ENCODE measurements at places on chromosomes 4 and X.

- no peak for DNase-seq
These were observed 355.2 kb downstream of the UNC5C start for GRCh38 chr4:95193391-95194224.

DNA sequence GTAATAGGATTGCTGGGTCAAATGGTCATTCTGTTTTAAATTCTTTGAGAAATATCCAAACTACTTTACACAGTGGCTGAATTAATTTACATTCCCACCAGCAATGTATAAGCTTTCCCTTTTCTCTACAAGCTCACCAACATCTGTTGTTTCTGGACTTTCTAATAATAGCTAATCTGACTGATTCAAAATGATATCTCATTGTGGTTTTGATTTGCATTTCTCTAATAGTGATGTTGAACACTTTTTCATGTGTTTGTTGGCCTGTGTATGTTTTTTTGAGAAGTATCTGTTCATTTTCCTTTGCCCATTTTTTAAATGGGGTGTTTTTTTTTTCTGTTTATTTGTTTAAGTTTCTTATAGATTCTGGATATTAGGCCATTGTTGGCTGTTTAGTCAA, 659.0 kb upstream of the GNPDA2 start:
- no peak for DNase-seq

GRCh38 chrX:129726307-129727111, 12.3 kb upstream of the XPNPEP2 start:
- peak; percentile 76 for DNase-seq

DNA sequence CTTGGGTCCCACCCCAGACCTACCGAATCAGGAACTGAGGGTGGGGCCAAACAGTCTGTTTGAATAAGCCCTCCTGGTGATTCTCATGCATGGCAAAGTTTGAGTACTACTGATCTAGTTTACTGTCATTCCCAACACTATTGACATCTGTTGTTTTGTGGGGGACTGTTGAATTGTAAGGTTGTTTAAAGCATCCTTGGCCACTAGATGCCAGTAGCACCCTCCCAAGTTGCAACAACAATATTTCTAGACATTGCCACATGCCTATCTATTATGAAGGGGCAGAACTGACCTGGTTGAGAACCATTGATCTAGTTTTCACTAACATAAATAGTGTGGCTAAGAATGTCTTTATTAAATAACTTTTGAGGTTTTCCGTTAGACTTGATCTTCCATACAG, 15.1 kb downstream of the TAF9B start:
- DNase-seq = no peak

- no peak for DNase-seq
These were observed 49.1 kb upstream of the GAB1 start for GRCh38 chr4:143287572-143287923.

DNA sequence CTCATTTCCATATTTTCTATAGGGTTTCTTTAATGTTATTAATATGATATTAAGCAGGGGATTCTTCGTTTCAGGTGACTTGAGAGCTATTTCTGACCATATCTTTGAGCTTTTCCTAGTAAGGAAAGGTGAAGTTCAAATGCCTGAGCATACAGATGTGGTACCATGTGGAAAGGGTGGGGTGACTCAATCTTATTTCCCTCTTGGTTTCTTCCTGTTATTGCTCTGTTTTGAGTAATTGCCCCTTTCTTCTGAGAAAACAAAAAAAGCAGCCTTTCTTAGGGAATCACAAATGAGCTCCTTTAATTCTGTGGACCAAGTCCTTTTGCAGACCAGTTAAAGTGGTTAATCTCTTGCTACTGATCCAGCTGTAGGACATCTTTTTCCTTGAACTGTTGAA, 41.0 kb upstream of the AGA start:
- DNase-seq = peak; percentile 11

DNA sequence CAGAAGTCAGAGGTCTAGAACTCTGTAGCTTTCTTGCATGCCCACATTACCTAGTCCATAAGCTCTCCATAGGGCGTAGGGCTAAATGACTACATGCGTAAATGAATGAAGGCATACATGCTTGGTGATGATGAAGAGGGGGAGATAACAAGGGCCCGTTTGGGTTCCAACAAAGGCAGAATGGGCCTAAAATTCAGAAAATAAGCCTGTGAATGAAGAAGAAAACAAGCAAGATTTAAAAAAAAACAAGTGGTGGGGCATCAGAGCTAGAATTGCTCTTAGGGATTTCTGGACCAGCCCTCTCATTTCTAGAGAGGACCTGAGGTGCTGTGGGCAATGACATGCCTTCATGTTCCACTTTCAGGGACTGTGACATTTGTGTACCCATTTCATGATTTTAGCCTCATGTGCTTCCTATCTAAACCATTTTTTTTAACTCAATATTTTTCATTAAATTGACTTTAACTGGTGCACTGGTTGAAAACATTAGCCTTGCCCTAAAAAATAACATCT, 12.1 kb downstream of the GPRIN3 start:
- DNase-seq = no peak

DNA sequence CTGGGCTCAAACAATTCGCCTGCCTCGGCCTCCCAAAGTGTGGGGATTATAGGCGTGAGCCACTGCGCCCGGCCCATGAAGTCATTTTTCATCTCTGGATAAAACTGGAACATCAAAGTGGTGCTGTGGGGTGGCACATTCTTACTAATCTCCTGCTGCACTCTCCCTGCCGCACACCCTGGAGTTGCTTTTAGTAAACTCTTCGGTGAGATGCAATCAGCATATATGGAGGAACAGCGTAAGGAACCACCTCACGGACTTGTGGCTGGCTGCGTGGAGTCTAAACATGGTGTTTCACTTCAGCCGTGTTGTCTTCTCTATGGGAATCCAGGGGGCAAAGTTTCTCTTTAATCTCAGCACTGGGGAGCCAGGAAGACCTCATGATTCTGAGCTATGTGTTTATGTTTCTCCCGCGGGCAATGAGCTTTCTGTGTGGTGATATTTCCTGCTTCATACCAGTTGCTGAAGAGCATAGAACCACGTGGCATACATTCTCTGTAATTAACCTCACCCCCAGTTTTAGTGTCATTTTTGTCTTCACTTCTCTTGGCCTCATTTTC, 2.1 kb upstream of the RHOH start:
- peak; percentile 17 for DNase-seq

DNA sequence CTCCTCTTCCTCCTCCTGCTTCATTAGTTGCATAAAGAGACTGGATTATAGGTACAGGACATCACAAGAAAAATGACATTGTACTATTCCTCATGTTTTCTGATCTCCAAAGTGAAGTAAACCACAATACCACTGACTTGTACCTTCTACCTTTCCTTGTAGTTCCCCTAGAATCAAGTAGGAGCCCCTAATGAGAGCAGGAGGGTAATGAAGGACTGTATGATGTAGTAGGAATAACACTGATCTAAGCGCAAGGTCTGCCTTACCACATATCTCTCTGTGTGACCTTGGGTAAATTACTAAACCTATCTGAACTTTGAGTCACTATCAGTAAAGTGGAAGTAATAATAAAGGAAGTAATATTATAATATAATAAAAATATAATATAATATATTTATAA, 3.6 kb downstream of the VSIG4 start:
- no peak for DNase-seq

- DNase-seq = no peak
These were observed 583 bp downstream of the ABHD18 start for GRCh38 chr4:127965803-127966175.

- no peak for DNase-seq
These were observed 26.7 kb upstream of the C1QTNF7 start for GRCh38 chr4:15400981-15401671.

DNA sequence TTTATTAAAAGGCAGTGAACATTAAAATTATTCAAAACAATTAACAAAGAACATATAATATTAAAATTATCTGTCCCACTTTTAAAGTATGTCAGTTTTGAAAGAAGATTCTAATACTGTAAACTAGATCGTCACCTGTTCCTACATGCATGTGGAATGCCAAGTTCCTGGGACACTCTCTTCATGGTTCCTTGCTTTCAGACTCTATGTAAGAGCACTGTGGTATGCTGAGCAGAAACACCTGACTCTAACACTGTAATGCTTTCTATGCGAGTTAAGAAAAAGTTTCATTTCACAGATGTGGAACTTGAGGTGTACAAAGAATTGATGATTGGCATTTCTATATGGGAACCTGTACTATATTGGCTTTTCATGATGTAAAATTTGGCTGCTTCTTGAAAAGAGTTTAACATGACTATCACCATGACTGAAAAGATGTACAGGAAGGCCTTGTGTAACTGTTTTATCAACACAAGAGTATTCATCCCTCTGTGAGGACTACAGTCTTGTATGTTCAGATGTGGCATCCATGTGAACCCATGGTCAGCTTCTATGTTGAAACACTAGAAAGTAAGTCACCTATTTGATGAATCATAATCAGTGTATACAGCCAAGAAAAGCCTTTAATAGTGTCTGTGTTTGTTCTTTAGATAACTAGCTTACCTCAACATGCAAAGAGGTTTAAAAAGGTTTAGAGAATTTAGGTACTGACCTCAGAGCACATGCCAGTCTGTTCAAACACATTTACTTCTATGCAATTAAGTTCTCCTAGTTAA, 354.5 kb downstream of the ARHGAP24 start:
- DNase-seq = no peak

GRCh38 chr4:139958739-139959098, 195.3 kb downstream of the MAML3 start:
- peak; percentile 75 for DNase-seq

- DNase-seq = no peak
These were observed 9.6 kb downstream of the SGMS2 start for GRCh38 chr4:107834241-107834794.

- DNase-seq = no peak
These were observed 258.4 kb downstream of the PPARGC1A start for GRCh38 chr4:23631255-23631950.

DNA sequence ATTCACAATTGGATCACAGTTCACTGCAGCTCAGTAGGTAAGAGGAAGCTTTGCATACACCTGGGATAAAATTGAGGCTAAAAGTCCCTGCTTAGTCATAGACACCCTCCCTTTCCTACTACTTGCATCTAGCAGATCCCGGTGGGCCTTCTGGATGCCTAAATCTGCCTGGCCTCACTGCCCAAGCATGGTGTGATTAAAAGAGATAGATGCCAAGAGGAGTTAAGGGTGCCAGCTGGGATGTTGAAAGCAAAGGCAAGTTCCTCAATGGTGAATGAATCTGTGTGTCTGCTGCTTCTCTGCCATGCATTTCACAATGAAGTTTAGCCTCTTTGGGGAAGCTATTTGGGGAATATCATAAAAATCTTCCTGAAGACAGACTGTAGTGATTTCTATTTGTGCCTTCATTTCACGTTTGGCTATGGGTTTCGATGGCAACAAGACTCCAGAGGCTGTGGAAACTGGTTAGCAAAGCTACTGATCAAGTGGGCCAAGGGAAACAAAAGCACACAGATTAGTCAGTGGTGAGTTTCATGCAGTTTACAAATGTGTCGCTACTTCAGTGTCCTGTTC, 534.0 kb downstream of the ANKRD50 start:
- DNase-seq = peak; percentile 36

DNA sequence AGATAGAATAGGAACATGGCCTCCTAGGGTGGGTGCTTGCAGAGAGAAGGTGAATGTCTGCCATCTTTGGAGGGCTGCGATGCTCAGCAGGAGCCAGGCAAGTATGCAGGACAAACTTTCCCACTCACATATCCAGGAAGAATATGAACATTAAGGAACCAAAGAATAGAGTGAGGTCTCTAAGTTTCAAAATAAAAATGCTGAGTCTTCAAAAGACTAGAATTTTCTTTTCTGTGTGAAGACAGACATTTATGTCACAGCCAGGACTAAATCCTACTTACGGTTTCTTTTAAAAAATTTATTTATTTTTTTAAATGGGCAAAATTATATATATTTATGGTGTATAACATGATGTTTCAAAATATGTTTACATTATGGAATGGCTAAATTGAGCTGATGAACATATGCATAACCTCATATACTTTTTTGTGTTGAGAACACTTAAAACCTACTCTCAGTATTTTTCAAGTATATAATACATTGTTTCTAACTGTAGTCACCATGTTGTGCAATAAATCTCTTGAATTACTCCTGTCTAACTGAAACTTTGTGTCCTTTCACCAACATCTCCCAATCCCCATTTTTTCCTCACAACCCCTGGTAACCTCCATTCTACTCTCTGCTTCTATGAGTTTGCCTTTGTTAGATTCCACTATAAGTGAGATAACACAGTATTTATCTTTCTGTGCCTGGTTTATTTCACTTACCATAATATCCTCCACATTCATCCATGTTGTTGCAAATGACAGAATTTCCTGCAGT, 177.8 kb upstream of the HAND2 start:
- DNase-seq = no peak

All from endothelial cell of umbilical vein (primary cell).